Cardiac muscle cell (in vitro differentiated cells and primary cell): ENCODE measurements at places on chromosomes 16 and 17.

- peak; percentile 55 for DNase-seq
Measured at GRCh38 chr16:30131869-30132475, 9.0 kb upstream of the MAPK3 start.

- no peak for DNase-seq
Measured at GRCh38 chr16:71345031-71345430, 13.5 kb upstream of the CALB2 start.

DNA sequence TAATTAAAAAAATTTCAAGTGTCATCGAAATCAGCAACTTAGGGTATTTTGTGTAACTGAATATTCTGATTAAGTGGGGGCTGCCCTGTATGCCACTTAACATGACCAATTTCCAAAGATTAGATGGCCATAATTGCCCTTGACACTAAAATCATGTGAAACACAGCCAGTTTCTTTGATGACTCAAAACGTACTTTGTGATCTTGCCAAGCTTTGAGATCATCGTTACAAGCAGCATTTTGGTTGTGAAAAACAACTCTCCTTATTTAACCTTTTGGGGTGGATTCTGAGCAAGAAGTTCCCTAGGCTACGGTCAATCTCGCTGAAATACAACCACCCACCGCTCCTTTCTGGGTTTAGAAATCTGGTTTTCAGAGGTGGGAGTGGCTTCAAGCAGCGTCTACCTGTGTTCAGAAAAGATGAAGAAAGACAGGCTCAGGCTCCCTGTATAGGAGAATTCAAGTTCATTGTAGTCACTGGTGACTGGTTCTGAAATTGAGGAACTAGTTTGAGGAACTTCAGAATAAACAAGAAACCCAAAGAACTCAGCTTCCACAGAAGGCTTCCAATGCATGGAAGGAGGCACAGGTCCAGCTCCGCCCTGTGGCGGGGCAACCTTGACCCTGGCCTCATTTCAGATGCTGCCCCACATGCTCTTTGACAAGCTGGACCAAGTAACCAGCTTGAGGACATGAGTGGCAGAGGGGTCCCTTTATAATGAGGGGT is 9.4 kb downstream of the MAP3K14 start:
- DNase-seq, result peak; percentile 95

GRCh38 chr16:79008036-79008868 is 592.3 kb downstream of the MAF start:
- no peak for DNase-seq

DNA sequence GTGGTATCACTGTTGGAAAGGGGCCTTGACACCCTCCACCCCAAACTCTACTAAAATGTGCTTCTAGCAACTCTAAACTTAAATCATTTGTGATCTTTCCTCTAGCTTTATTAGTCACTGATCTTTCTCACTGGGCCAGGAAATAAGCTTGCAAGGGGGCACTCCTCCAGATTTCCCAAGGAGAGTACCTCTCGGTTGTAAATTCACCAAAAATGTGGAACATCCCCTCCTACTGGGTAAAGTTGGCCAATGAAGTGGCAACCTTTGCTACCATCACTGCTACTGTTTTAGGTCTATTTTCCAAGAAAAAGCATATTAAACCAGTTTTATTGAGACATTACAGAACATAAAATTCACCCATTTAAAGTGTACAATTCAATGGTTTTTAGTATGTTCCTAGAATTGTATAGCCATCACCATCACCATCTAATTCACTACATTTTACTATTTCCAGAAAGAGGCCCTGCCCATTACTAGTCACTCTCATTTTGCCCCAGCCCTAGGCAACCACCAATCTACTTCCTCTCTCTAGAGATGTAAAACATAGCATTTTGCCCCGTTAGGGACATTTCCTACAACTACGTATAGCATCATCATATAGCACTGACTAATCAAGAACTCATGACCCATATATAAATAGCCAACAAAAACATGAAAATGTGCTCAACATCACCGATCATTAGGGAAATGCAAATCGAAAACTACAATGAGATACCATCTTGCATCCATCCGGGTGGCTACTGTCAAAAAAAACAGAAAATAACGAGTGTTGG is 44.6 kb upstream of the ADCY9 start:
- DNase-seq, result peak; percentile 24

DNA sequence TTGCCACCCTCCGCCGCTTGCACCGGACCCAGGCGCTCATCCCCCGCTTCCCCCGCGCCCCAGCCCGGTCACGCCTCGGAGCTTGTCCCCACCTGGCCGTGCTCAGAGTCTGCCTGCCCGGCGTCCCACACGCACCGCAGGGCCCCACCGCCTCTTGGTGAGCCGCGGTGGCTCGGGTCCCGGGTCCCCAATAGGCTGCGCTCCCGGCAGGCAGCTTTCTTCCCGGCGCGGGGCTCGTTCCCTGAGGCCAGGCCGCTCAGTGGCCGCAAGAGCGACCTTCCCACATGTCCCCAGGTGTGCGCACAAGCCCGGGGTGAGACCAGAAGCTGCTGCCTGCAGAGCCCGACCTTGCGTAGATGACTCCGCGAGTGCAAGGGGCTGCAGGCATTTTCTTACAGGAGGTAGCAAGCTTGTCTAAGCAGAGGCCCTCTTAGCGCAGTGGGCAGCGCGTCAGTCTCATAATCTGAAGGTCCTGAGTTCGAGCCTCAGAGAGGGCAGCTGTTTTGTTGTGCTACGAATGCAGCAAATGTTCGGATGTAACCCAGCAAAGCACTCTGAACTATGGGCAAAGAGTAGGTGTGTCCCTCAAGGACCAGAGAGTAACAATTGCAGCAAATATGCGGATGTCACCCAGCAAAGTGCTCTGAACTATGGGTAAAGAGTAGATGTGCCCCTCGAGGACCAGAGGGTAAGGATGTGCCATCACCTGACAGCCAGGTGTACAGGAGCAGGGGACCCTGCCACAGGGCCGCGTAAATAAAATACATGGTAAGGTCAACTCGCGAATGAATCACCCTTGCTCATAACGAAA is 15.6 kb downstream of the TLE7 start:
- DNase-seq, result peak; percentile 56

DNA sequence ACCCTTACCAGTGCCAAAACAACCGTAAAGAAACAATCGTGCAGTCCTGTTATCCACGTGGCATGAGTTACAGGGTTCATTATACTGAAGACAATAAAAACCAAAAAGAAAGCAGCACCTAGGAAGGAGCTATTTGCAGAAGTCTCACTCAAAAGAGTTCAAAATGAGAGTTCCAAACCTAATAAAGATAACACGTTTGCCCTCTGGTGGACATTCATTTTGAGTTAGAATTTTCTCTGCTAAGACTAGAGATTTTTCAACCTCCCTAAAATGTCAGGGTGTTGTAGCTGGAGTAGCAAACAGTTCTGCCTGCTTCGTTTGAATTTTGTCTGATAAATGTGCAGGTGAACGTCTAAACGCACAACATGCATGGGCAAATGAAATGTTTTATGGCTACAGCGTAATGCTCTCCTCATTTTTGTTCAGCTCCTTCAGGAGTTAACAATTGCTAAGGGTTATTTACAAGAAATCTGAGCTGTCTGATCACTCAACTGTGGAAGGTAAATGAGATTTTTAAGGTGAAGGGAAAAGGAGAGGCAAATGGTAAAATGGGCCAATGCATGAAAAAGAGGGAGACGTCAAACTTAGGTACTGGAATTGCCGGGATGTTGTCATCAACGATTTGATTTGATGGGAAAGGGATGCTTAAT is 1067.9 kb upstream of the EEF2KMT start:
- DNase-seq, result no peak

DNA sequence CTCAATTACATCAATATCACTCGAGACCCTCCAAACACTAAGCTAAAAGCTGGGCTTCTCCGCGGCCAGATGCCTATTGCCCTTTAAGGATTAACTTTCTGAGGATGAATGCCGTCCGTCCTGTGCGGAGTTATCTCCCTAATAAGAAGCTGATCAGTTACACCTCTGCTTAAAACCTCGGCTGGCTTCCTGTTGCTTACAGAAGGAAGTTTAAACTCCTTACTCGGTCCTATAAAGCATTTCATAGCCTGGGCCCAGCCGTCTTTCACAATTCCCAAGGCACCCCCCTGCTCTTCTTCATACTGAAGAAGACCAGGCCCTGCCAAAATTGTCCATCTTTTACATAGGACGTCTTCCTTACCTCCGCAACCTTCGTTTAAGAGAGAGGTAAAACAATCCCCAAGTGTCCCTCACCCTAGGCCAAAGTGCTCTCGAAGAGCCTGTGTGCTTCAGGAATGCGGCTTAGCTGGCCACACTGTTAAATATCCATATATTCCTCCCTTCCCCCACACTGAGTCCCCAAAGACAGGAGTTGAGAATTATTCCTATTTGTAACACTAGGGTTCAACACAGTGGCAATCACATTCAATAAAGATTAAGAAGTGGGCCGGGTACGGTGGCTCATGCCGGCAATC is 112.6 kb upstream of the IRX5 start:
- DNase-seq, result peak; percentile 28

GRCh38 chr16:73356401-73357079 is 308.6 kb upstream of the ZFHX3 start:
- DNase-seq, result no peak

DNA sequence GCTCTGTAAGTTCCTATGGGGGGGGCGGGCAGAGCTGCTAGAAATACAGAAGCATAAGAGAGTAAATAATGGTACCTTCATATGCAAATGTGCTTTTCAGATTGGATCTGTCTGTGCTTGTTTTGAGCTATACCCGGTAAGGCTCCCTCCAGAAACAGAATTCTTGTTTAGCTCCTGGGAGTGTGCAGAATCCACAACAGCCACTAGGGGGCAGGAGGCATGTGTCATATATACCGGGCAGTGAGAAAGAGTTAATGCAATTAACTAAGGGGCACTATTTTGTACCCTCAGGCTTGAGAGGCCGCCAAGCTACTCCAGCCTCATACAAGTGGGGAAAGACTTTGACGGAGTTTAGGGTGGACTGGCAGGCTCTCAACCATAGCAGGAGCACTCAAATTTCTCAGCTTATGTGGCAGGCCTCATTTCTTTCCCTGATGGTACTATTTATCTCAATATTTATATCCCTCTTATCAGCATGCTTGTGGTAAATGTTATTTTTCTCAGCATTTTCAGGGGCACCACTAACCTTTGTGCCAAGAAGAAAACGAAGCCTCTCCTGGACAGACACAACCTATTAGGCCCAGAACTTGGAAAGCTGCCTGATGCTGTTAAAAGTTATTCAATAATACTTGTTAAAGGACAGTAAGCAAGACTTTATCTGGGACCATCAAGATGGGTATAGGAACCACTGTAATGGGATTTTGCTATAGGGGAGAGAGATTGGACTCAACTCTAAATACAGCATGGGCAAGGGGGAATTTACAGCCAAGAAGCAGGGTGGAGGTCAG is 10.7 kb upstream of the CENPV start:
- peak; percentile 82 for DNase-seq
